Choroid plexus epithelial cell (primary cell): ENCODE measurements at places on chromosomes 12 and 14.

- no peak for DNase-seq
Observed at GRCh38 chr12:119486599-119487154, 106.9 kb upstream of the TMEM233 start.

DNA sequence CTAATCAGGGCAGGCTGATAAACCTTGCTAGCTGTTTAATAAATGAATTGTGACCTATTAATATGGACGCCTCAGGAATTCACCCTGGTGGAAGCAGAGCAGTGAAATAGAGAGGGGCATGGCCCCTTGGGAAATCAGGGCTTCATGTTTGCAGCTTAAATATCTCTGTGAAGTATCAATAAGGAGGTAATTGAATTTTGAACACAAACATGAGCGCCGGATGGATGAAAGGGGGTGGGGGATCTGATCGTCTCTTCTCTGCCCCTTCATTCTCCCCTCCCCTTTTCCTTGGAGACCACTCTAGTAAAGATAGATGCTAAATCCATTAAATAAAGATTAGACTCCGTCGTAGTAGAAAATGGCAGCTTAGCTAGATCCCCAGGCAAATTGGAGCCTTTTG lies 70.5 kb downstream of the LIN52 start:
- no peak for DNase-seq

DNA sequence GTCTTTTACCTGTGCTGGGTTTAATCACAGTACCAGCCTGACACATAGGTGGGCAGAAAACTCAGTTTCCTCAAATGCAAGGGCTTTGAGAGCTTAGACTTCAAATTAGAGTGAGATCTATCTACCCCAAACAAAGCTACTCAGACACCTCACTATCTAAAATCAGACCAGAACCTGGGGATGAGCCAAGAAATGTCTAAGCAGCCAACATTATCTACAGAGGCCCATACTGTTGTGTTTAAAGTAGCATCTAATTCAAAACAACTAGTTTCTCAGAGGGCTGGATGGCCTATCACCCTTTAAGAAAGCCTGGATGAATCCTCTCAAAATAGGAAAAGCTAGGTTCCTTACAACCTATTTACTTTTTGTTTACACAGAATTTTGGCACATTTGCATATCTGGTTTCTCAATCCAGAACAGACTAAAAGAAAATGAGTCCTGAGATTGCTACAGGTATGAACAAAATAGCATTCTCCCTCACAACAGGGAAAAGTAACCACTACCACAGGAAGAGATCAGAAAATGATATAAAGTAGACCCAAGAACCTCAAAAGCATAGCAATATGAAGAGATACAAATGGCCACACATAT lies 142.4 kb downstream of the ZFP36L1 start:
- DNase-seq: no peak

DNA sequence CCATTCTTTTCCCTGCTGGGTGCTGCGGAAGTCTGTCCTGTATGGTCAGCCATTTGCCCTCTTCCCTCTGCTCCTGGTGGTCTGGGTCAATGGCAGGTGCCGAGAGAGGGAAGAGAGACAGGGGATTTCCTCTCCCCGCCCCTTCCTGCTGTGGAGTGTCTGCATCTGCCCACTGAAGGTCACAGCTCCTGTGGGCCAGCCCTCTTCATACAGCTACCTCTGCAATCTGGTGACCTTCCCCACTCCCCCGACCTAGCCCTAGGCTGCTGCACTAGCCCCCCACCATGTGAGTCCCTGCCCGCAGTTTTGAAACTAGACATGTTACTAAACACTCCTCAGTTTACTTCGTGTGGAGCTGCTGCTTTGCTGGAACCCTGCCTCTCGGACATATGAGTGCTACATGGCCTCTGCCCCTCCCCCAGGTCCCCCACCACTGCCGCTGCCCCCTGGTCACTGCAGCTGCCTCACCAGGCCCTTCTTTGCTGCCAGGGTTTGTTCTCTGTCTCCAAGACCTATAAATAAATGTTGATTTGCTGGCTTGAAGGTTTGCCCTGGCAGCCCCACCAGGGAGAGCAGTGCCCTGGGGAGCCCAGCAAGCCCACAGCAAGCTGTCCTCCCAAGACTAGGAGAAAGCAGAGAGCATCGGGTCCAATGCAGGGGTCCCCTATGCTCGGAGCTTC lies 102.9 kb downstream of the DPF3 start:
- no peak for DNase-seq

- DNase-seq: no peak
Observed at GRCh38 chr14:106083082-106083481, 556.7 kb downstream of the TMEM121 start.
